NCI-H510A treated with DMSO at 0.1 percent for 48 hours (cell line): ENCODE measurements at places on chromosomes 16 and 17.

DNA sequence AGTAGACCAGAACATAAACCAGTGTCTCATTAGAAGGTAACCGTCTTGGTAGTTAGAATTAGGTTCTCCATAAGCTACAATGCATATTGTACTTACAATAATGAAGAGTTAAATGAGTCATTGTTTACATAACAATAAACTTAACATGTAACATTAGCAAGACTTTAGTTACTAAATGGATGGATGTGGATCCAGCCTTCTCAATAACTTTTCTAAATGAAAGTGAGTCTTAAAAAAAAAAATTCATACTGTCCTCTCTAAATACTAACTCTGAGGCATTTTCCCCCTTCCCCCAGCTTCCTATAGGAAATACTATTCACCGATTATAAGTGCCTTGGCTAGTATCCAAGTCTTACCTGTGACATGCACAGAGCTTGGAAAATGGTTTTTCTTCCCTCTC lies 155.3 kb downstream of the CYB561 start:
- DNase-seq, result peak; percentile 46

- no peak for DNase-seq
These were observed 14.4 kb upstream of the PLD6 start for GRCh38 chr17:17220529-17220928.

- no peak for DNase-seq
These were observed 239.8 kb downstream of the CHD9NB start for GRCh38 chr16:52812678-52813556.

GRCh38 chr17:76022285-76022684 lies 4.8 kb downstream of the EVPL start:
- no peak for DNase-seq

- DNase-seq, result no peak
These were observed 124.0 kb upstream of the CORO6 start for GRCh38 chr17:29746669-29747068.

- no peak for DNase-seq
These were observed 18.7 kb upstream of the ADGRG1 start for GRCh38 chr16:57609541-57610401.

GRCh38 chr16:49473773-49474172 lies 100.2 kb downstream of the C16orf78 start:
- DNase-seq, result no peak

- no peak for DNase-seq
These were observed 26.3 kb upstream of the SSTR5 start for GRCh38 chr16:1045993-1046911.

DNA sequence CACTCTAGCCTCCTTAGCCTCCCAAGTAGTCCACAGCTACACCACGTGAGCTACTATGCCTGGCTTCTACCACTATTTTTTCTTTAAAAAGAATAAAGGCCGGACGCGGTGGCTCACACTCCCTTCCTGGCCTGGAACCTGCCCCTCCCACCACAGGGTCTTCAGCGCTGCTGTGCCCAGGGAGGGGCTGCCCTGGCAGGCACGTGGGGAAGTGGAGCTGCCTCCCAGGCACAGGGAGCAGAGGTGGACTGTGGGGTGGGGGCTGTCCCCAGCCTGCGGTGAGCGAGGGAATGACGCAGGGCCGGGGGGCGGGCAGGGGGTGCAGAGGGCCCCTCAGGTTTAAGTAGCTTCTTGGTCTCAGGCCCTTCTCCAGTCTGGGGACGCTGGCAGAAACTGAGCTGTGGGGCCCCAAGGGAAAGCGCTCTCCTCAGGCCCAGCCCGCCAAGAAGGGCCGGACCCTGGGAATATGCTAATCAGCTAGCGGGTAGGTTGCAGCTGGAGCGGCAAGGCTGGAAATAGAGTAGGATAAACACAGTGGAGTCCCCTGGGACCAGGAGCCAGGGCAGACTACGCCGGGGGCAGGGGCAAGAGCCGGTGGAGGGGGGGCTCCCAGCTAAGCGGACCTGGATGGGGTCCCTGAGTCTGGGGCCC lies 46.8 kb downstream of the TIMM22 start:
- DNase-seq, result no peak

GRCh38 chr16:85369741-85370528 lies 243.2 kb upstream of the GSE1 start:
- no peak for DNase-seq

GRCh38 chr16:24367186-24367710 lies 111.1 kb downstream of the CACNG3 start:
- DNase-seq, result no peak

- no peak for DNase-seq
These were observed 29.8 kb downstream of the PLD6 start for GRCh38 chr17:17176341-17176740.

- peak; percentile 90 for DNase-seq
These were observed 11.3 kb downstream of the CA5A start for GRCh38 chr16:87924811-87925670.

DNA sequence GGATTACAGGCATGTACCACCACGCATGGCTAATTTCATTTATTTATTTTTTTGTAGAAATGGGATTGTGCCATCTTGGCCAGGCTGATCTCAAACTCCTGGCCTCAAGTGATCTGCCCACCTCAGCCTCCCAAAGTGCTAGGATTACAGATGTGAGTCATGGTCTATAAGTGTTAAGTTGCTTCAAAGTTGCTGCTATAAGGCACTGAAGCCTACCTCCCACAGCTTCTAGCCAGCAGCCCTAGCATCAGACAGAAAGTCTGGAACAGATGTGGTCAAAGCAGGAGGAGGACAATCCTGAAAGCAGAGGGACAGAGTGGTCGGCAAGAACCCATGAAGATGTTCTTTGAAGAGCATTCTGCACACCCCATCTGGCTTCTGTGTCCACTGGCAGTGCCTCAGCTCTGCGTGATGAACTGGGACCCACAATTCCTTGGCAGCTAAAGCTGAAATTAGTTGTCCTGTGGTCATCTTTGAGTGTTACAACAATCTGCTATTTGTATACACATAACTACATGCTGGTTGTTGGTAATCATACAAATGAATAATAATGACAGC lies 11.2 kb downstream of the MAP3K14 start:
- DNase-seq, result no peak

DNA sequence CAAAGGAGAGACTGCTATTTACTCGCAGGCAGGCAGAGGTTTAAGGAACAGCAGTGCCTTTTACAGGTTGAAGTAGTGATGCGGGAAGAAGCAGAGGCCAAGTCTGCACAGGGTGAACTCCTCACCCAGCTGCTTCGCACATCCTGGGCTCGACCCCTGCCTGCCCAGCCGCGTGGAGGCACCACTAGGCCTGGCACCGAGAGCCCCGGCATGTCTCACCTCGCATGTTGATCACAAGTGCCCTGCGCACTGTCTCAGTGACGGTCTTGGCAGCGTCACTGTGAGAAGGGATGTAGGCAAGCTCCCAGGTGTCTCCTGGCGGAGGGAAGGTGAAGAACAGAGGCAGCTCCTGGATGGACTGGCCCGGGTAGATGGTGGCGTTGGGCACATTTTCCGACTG lies 14.7 kb downstream of the ABCA3 start:
- DNase-seq, result no peak

GRCh38 chr17:3553419-3554401 lies 3.9 kb downstream of the TRPV3 start:
- no peak for DNase-seq

- no peak for DNase-seq
These were observed 146.3 kb downstream of the SLC39A11 start for GRCh38 chr17:72946156-72946555.

- DNase-seq, result no peak
These were observed 155.6 kb upstream of the CHMP6 start for GRCh38 chr17:80835816-80836657.

DNA sequence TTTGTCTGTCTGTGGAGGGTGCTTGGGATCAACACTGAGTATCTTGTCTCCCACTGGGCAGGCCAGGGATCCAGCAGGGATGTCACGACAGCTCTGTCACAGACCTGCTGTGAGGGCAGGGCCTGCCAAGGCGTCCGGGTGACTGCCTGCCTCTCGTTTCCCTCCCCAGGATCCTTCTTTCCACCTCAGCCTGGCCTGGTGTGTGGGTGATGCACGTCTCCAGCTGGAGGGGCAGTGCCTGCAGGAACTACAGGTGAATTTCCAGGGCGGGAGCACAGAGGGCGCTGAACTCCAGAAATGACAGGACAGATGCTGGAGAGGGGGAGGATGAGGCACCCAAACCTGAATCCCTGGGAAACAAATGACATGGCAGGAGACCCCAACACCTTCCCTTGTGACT lies 6.8 kb upstream of the MMP15 start:
- DNase-seq, result no peak

DNA sequence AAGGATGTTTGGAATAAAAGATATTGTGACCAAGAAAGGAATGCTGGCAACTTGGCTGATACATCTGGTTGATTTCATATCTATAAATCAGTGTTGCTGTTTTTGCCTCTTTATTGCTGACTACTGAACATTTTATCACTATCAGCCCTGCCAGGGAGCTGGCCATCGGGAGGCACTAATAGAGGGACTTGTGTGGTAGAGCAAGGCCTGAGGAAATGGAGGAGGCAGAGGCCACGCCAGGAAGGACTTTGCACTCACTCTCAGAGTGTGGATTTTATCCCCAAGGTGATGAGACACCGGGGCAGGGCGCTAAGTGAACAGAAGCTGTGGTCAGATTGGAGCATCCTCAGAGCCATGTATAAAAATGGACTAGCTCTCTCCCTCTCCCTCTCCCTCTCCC lies 9.3 kb upstream of the CYB561 start:
- DNase-seq, result no peak

DNA sequence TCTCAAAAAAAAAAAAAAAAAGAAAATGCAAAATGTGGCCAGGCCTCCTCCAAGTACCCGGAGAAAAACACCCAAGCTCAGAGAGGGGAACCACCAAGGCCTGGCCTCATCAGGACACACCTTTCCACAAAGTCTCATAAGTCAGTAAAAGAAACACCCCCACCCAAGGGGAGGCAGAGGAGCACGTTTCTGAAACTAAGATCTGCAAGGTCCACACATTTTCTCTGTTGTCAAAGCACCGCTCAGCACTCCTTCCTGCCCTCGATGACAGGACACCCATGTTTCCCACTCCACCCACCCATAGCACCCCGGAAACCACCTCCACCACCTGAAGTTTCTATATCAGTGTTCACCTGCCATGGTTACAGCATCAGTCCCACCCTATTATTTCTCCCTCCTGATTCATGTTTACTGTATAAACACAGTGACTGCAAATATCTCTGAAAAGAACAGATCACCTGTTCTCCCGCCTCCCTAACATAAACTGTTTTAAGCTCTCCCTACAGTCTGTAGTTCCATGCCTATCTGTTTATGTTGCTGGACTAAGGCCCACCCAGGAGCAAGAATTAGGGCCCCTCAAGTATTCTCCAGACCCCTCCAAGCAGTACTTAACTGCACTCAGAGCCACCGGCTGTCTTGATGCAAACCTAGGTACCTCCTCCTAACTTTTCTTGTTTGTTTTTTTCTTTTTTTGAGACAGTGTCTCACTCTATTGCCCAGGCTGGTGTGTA lies 2.0 kb downstream of the CORO7 start:
- DNase-seq, result no peak

DNA sequence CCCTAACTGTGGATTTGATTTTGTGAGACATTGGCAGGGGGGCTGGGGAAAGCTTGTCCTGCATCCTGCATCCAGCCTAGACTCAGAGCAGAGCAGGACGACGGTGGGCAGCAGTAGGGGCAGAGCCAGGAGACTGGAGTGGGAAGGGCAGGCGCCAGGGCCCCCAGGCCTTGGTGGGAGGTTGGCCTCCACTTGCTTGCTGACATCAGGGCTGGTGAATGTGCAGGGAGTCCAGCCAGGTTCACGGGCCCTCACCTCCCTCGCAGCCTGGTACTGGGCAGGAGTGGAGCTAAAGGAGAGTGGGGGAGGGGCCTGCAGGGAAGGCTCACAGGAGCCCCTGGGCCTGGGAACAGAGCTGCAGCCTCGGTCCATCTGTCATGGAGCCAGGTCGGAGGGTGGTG lies 2.2 kb upstream of the SMTNL2 start:
- DNase-seq, result no peak

GRCh38 chr16:19173059-19173458 lies 5.0 kb downstream of the SYT17 start:
- DNase-seq, result no peak

- DNase-seq, result no peak
These were observed 26.1 kb downstream of the MAP2K4 start for GRCh38 chr17:12046786-12047185.

- no peak for DNase-seq
These were observed 30.6 kb downstream of the LYRM1 start for GRCh38 chr16:20931066-20931600.

GRCh38 chr16:15776572-15776971 lies 80.3 kb downstream of the MYH11 start:
- DNase-seq, result no peak

DNA sequence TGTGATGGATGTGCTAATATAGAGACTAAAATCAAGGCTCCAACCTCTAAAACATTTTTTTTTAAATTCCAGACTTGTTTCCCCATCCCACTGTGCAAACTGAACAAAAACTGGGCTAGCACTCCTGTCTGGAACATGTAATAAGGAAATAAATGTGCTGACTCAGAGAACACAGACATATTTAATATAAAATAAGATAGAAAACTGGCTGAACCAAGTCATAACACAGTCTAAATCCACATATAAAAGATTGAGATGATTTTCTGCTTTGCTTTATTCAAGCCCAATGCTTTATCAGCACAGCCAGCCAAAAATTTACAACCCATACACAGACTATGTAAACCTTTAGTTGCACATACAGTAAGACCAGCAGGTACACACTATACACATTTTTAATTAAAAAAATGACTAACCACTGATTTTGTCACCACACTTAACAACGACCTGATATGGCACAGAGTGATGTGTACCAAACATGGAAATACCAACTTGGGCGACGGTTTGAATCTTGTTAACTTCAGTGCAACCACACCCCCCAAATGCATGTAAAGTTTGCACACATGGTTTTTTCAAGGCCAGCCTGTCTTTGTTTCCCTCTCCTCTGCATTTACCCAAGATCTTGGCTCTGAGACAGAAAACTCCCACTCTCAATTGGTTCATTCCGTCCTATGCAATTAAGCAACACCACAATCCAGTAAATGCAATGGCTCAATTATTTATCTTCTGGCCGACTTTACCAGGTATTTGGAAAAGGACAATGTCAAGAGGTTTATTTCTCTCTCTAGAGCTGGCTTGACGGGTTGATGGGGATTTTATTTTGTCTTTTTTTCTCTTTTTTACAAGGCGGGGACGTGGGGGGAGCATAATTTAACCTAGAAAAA lies 1.2 kb downstream of the STAT3 start:
- DNase-seq, result no peak

DNA sequence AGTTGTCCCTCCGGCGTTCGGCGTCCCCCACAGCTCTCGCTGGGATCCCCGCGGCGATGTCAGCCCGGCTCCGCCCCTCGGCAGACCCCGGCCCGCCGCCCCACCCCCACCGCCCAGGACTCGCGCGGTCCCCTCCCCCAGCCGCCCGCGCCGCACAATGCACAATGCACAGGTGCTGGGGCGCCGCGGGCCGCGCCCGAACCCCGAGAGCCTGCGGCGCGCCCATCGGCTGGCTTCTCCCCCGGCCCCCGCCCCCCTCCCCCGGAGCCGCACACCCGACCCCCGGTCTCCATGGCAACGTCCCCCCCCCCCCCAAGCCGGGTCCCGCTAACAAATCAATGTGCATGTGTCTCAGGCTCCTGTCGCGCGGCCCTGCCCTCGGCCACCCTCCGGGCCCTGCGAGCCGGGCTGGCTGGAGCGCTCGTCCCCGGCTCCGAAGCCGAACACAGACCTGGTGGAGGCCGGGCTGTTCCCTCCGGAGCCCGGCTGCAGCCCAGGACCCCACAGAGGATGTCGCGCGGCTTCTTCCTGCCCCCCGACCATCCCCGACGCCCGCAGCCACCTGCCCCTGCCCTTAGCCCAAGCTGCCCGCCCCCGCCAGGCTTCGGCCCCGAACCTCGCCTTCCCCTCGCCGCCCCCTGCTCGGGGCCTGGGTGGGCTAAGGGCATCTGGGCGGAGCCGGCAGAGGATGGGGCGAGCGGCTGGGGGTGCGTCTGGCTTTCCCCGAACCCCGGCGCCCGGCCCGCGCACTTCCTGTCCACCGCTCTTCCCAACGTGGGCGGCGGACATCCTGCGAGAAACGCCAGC lies 818 bp upstream of the CBX8 start:
- no peak for DNase-seq
